ENCODE measurements at places on chromosomes 5 and 9. TPM values are rescaled to one million over a fixed set of nuclear protein-coding genes. Genes with fewer than 3 reads are reported as not detected.

- no peak for DNase-seq
Observed at GRCh38 chr9:132833550-132834121, 44.4 kb downstream of the AK8 start.

DNA sequence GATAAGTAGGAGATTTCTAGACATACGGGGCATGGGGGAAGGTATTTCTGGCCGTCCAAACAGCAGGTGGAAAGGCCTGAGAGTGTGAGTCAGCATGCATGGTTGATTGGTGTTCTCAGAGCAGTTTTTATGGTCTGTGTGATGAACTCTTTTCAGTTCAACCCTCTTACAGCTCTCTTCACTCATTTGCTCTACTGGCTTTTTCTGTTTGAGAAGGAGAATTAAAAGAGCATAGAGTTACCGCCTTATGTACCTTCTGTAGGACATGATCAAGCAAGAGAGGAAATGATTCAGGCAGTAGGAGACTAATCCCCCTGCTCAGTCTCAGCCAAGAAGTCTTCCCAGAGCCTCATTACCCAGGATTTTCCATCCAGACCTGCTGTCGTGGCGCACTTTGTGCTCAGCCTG lies 92.4 kb downstream of the PRDM6 start:
- no peak for DNase-seq

GRCh38 chr5:143063175-143063970 lies 293.2 kb downstream of the ARHGAP26 start:
- no peak for DNase-seq

DNA sequence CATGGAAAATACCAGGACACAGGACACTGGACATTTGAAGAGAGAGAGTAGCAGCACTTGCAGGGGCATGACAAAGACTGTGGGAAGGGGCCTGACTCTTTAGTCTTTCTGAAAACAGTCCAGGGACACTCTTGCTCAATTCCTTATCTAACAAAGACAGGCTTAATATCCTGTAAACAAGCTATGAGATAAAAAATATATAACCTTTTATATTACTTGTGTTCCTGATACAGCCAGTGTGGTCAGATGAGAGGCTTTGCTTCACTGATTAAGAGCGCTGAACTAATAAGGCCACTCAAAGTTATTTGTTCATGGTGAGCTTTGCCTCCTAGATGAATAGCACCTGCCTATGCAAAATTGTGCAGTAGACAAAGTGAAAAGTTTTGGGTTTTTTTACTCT lies 518.7 kb downstream of the LRRC70 start:
- DNase-seq = no peak

DNA sequence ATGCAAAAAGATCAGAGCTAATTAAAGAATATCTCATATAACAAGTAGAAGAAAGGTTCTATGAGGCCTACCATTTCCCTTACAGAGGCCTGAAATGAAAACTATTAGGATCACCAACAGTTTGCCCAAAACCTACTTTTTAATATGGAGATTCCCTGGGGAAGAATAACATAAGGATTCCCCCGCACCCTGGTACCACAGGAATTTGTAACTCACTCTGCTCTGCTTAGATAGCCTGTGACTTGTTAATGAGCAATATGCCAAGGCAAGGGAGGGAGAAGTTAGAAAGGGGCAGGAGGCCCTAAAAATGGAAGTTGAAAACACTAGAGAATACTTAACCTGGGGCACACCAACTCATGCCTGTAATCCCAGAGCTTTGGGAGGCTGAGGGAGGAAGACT lies 107.0 kb downstream of the CDH6 start:
- no peak for DNase-seq

DNA sequence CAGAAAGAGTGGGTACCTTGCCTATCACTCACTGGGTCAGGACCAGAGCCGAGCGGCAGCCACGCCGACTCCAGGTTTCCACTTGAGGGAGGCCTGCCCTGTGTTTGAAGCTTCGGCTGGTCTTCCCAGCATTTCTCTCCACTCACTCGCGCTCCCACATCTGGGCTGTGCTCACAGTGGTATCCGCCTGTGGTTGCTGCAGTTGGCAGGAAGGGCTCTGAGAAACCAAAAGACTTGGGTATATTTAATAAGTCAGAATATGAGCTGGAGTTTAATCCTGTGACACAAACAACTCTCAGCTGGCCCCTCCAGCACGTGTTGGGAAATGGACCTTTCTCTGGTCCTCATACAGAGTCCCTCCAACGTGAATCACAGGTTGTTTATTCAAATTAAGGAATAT lies 70.9 kb downstream of the SPRY4 start:
- DNase-seq = no peak

DNA sequence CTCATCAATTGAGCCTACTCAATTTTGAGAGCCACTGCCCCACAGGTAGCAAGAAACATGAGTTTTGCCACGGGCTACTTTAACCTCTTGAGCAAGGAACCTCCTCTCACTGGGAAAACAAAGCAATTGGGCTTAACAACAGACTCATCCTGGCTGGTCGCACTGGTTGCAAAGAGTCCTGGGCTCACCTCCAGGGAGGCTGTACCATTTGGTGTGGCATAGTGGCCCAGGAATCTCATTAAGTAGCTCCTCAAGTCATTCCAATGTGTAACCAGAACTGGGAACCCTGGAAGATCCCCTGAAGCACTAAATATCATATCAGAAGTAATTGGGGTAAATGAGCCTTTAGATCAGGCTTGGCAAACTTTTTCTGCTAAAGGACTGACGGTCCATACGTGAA lies 78.5 kb downstream of the MYO10 start:
- no peak for DNase-seq

DNA sequence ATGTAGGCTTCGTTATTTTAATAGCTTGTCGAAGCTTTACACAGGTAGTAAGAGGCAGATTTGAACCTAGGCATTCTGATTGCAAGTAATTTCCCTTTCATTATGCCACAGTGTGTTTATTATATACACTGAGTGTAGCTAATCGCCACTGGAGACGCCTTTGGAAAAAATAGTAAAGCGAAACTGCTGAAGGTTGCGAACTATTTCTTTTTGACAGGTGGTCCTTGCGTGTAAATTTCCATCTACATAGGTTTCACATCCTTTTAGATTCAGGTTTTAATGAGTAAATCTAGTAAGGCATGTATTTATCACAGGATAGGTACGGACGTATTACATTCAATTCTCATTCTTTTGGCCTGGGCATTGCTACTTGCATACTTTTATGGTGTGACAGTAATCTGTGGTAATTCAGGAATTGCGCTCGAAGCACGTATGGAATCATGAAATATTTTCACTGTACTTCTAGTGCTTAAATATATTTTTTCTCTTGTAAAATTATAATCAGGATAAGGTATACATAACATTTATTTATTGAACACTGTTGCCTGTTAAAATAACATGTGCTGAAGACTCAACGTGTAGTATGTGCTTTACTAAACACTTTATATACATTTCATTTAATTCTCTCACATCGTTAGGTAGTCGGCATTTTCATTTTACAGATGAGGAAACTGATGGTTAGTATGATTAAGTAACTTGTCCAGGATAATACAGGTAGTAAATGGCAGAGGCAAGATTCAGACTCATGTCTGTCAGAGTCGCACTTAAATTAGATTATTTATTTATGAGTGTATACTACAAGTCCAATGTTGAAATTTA lies 1.8 kb downstream of the MARCHF6 start:
- no peak for DNase-seq

DNA sequence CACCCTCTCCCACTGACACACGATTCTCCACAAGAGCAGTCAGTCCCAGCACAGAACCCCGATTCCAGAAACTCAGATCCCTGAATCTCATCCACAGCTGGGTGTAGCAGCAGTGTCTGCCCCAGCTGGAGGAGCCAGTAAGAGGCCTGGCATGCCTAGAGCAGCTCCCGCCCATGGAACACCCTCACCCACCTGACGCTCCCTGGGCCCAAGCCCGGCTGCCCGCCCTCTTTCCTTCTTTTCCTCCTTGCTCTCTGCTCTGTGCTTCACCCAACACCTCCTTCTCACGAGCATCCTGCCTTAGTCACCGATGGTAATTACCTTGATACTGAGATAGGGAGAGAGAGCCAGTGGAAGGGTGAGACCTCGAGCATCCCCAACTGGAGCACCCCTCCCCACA lies 8.7 kb downstream of the PCDH1 start:
- DNase-seq = no peak

DNA sequence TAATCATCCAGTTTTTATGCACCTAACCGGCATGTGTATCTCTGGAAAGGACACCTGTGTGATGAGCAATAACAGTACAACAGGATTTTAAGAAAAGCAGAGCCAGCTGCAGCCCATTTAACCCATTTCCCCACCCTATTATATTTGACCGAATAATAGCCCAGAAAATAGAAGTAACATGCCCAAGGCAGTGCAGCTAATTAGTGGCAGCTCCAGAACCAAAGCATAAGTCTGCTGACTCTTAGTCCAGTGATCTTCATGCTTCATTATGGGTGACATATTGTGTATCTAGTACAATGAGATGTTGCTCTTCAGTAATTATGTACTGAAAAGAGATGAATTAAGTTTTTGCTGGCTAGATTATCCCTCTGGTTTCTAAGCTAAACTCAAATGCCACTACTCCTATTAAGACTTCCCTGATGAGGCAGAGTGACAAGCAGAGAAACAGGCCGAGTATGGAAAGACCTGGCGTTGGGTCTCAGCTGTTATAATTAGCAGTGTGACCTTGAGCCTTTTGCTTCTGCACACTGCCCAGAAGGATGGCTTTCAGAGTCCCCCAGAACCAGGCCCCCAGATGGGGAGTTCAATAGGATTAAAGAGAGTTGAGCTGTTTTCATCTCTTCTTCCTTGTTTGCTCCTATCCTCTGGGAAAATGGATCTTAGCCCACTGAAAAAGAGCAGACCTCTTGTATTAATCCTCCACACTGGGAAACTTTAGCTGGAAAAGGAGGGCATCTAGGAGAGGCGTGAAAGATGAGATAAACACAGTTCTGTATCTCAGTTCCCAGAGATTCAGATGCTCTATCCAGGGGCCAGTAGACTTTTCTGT lies 10.8 kb upstream of the C1QTNF3 start:
- DNase-seq = no peak

DNA sequence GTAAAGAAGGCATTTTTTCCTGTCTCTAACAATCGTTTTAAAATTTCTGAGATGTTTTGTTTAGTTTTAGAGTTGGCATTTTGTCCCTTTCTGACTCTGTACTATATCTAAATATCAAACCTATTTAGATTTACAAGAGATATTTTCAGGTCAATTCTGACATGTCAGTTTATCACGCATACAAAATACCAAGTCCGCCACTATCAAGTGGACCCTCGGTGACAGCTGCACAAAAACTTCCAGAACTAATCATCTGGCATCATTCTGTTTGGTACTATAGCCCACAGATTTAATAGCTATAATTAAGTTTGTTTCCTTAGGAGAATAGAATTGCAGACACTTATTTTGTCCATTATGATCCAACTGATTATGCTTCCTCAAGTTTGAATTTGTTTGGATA lies 1278.2 kb downstream of the CDH12 start:
- no peak for DNase-seq

- DNase-seq = no peak
Observed at GRCh38 chr5:115575167-115576070, 26.9 kb downstream of the TICAM2 start.

GRCh38 chr9:107688728-107689127 lies 199.2 kb upstream of the KLF4 start:
- DNase-seq = no peak

- DNase-seq = no peak
Observed at GRCh38 chr5:159695741-159696294, 220.5 kb upstream of the ADRA1B start.

GRCh38 chr5:18048449-18048848 lies 414.2 kb downstream of the TAF11L14 start:
- peak; percentile 2 for DNase-seq

GRCh38 chr9:35164711-35165110 lies 2.9 kb downstream of the UNC13B start:
- DNase-seq = no peak

- no peak for DNase-seq
Observed at GRCh38 chr5:72410688-72411295, 90.6 kb downstream of the PTCD2 start.

GRCh38 chr5:426392-426976 lies 16.5 kb upstream of the EXOC3 start:
- no peak for DNase-seq

GRCh38 chr5:181198905-181199519 lies 6.0 kb downstream of the TRIM7 start:
- DNase-seq = no peak

GRCh38 chr9:108874058-108874788 lies 12.2 kb downstream of the ACTL7A start:
- DNase-seq = no peak

DNA sequence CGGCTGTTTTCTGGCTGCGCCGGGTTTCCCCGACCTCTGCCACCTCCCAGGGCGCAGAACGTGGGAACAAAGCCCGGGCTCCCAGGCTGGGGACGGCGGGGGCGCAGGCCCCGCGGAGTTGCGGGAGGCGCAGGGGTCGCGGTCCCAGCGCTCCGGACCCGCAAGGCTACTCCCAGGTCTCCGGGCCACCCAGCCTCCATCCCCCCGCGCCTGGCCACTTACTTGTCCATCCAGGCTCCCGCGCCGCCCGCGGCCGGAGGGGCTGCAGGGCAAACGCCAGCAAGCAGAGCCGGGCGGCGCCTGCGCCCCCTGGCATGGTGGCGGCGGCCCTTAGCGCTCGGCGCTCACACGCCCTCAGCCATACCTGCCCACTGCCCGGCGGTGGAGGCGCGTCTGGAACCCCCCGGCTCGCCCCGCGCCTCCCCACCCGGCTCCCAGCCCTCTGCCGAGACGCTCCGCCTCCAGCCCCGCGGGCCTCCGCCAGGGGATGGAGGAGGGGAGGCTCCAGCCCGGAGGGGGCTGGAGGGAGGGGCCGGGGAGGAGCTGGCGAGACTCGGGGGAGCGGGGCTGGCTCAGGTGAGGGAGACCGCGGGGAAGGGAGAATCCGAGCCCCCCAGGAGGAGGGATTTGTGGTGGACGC lies at the start of gene ADAM19:
Gene ADAM19, minus strand, starts transcription at position 395 of the 640 bp plus-strand sequence. Its CDS starts 79 bp downstream, at position 316.
- DNase-seq = peak; percentile 15

- peak; percentile 85 for DNase-seq
Observed at GRCh38 chr9:110125207-110125751, 82.7 kb downstream of the C9orf152 start.

DNA sequence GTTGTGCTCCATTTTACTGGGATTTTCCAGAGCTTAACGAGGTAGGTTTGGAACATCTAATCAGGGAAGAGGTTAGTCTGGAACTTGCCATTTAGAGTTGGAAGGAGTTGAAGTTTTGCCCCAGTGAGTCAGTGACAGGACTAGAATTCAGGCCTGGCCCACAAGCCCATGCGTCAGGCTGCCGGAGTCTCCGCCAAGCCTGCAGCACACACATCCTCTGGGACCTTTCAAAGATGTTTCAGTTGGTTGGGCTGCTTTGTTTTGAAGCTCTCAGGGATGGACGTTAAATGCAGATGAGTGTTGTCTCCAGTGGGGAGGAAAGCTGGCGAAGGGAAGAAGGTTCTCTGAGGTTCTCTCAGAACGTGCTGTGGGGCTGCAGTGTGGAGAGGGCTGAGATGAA lies 147.0 kb downstream of the PSAT1 start:
- no peak for DNase-seq

The IRF1 gene
- 12.2 TPM for total RNA-seq

The SMIM32 gene
- total RNA-seq = 0.78 TPM

The FST gene
- total RNA-seq = 0.99 TPM

The FBXO10 gene
- total RNA-seq = 13.2 TPM

The HSD17B4 gene
- 98.6 TPM for total RNA-seq

The FOXD4L4 gene
- not detected for total RNA-seq

The C9orf153 gene
- total RNA-seq = 1.3 TPM

The SLC25A48 gene
- total RNA-seq = 0.99 TPM

The CDH18 gene
- total RNA-seq = 2.0 TPM

The PCDHB14 gene
- 3.4 TPM for total RNA-seq

The S100Z gene
- total RNA-seq = not detected

The PCDH1 gene
- total RNA-seq = 31.3 TPM

The ZDHHC11 gene
- total RNA-seq = 4.7 TPM

The MAMDC4 gene
- total RNA-seq = 6.5 TPM
